NCI-H1417 treated with DMSO at 0.1 percent for 48 hours (cell line): ENCODE measurements at places on chromosomes 3 and 15.
A peak's percentile ranks its signal among the peaks of the same experiment; 100 is the strongest.

GRCh38 chr3:71006810-71007785 is 576.4 kb downstream of the FOXP1 start:
- no peak for DNase-seq

DNA sequence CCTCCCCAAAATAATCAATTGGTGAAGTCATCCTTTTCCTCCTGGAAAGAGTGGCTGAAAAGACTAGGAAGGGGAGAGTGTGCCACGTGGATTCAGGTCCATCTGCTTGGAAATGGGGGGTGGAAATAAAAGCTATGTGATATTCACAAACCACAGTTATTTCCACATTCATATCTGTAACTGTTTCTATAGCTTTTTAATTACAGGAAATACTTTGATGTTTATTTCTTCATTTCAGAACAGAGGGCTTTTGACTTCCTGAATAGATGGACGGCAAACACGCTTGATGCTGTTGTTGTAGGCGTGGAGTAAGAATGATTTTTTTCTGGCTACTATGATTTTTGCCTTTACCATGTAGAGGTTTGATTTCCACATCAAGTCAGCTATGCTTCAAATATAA is 10.1 kb downstream of the AADACL2 start:
- DNase-seq: no peak

DNA sequence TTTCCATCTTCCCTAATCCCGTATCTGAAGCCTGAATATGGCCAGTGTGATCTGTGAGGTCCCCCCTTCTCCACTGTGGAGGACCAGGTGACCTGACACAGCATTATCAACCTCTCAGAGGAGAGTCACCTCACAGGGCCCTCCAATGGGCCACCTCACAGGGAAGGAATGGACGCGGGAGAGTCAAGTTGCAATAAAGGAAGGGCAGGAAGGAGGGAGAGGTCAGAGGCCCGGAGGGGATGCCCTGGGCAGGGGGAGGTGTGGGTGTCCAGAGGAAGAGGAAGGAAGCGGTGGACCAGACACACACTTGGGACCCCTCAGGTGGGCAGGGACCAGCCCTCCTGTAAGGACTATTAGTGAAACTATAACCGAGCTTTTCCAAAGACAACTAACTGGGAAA is 14.6 kb upstream of the LRRC15 start:
- DNase-seq: no peak

DNA sequence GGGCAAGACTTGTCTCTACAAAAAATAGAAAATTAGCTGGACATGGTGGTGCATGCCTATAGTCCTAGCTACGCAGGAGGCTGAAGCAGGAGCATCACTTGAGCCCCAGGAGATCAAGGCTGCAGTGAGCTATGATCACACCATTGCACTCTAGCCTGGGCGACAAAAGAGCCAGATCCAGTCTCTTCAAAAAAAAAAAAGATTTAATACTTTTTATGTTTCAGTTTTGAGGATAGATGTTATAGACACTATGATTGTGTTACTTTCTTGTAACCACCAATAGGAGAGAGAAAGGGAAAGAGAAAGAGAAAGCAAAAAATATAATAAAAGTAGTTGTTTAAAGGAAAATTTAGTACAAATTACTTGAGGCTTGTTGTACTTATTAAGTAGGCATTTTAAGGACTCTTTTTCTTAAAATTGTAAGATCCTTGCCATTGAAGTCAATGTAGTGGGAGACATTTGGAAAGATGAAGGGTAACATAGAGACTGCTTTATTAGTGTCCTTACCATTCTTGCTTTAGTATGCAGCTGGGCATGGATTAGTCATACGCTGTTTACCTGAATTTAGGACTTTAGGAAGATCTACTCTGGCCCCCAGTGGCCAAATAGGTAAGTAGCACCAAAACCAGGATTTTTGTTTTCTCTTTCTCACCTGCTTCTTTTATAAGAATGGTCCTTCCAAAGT is 35.1 kb upstream of the ZDHHC23 start:
- DNase-seq: no peak

DNA sequence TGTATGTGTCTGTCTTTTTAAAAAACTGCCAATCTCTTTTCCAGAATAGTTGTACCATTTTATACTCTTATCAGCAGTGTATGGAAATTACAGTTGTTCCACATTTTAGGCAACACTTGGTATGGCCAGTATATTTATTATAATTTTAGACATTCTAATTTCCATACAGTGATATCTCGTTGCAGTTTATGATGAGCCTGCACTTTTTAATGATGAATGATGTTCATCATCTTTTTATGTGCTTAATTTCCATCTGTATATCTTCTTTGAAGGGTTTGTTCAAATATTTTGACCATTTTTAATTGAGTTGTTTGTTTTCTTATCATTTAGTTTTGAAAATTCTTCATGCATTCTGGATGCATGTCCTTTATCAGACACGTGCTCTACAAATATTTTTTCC is 57.0 kb upstream of the UBE2E2 start:
- DNase-seq: no peak

DNA sequence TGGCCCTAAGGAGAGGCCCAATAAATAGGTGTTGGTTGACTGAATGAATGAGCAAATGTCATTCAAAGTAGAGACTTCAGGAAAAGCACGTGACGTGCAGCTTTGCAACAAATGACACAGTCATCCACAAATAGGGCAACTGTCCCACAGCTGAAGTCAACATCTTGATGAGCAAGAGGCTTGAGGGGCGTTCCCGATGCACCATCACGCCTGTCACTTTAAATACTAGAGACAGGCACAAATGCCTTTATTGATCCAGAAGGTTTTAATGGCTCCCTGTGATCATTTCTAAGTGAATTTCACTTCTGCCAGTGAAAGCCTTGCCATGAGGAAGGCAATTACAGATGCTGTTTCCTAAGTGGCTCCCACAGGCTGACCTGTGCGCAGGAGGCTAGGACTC is 43.6 kb downstream of the ABTB1 start:
- DNase-seq: no peak

DNA sequence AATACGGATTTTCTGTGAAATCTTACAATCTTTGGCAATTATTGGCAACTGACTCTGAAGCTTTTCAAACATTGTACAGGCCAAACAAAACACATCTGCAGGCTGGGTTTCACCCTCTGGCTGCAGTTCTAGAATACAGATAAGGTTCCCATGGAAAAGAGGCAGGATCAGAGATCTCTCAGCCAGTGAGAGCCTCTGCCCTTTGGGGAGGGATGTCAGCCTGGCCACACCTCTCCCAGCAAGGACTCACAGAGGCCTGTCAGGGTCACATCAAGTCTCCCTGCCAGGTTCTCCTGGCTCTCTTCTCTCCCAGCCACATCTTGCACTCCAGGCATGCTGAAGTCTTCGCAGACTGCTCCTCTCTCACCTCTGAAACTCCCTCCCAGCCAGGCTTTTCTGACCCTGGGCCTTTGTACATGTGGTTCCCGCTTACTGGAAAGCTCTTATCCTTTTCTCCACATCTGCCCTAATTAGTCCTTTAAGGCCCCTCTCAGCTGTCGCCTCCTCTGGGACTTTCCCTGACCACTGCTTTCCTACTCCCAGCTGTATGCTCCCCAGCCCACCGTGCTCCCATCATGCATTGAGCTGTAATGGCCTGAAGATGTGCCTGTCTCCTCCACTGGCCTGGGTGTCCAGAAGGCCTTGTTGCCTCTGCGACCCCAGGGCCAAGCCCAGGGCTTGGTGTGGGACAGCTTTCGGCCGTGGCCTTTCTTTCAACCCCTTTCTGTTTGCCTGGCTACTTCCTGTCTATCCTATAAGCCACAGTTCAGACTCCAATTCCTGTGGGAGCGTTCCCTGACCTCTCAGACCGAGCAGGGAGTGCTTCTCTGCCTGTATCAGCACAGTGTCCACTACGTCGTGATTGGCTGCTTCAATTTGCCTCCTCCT is 4.3 kb downstream of the RBP1 start:
- DNase-seq: no peak

- no peak for DNase-seq
These were observed 91.4 kb upstream of the TNFSF10 start for GRCh38 chr3:172614340-172615274.

GRCh38 chr15:25691544-25692430 is 171.3 kb downstream of the ATP10A start:
- no peak for DNase-seq

- DNase-seq: no peak
These were observed 176.3 kb upstream of the ROPN1 start for GRCh38 chr3:124168271-124168670.

DNA sequence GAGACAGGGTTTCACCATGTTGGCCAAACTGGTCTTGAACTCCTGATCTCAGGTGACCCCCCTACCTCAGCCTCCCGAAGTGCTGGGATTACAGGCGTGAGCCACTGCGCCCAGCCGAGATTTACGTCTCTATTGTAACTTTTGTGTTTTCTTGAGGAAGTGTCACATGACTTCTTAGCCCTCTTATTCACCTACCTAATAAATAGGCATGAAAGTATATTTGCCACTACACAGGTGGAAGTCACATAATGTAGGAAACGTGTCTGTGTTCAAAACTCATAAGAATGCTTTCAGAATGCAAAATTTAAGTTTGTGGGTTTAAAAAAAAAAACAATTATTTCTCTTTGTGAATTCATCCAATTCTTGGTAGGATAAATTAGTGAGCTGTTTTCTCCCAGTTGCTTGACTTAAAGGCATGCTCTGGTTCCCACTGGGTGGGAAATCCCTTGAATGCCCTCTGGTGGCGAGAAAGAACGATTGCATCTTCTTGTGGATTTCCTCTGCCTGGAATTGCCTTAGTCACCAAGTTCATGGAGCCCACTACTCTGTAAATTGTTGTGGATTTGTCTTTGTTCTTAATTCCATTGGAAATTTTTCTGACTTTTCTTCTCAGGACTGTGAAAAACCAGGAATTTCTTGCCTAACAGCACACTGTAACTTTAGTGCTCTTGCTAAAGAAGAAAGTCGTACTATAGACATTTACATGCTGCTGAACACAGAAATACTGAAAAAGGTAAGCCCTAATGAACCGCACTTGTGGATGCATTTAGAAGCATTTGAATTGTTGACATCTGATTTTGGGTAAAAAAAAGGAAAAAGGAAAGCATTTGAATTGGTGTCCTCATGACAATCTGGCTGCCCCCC is 82.2 kb upstream of the CTDSPL start:
- DNase-seq: no peak

DNA sequence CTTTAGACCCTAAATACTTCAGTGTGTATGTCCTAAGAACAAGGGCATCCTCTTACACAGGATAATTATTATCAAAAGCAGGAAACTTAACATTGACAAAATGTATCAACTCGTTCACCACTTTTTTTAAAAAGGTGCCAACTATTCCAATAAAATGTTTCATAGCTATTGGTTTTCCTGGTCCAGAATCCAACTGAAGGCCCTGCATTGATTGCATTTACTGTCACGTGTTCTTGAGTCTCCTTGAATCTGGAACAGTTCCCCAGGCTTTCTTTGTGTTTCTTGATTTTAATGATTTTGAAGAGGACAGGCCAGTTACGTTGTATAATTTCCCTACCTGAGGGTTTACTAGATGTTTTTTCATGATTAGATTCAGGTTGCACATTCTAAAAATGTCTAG is 94.6 kb upstream of the ARHGEF3 start:
- DNase-seq: no peak

- DNase-seq: no peak
These were observed 152.6 kb upstream of the GBE1 start for GRCh38 chr3:81913886-81914663.

- DNase-seq: no peak
These were observed 121.8 kb downstream of the ADAMTSL3 start for GRCh38 chr15:83775738-83776137.

DNA sequence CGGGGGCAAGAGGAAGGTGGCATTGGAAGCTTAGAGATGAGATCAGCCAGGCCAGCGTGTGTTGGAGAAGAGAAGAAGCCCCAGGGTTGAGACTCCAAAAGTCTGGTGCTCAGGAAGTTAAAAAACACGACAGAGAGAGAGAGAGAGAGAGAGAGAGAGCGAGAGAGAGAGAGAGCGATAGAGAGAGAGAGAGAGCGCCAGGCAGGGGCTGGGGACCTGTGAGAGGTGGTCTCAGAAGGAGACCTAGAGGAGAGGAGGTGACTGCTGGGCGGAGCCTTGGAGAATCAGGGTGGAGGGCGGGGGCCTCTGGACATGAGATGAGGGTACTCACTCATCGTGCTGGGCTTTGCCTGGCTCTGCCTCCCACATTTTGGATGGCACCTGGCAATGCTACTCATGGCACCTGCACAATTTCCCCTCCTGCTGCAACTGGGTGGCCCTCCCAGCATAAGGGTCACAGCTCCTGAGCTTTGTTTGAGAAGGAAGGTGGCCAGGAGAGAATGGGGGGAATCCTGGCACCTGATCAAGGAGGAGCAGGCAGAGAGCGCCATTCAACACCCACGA is 51.0 kb downstream of the FBLN2 start:
- no peak for DNase-seq

DNA sequence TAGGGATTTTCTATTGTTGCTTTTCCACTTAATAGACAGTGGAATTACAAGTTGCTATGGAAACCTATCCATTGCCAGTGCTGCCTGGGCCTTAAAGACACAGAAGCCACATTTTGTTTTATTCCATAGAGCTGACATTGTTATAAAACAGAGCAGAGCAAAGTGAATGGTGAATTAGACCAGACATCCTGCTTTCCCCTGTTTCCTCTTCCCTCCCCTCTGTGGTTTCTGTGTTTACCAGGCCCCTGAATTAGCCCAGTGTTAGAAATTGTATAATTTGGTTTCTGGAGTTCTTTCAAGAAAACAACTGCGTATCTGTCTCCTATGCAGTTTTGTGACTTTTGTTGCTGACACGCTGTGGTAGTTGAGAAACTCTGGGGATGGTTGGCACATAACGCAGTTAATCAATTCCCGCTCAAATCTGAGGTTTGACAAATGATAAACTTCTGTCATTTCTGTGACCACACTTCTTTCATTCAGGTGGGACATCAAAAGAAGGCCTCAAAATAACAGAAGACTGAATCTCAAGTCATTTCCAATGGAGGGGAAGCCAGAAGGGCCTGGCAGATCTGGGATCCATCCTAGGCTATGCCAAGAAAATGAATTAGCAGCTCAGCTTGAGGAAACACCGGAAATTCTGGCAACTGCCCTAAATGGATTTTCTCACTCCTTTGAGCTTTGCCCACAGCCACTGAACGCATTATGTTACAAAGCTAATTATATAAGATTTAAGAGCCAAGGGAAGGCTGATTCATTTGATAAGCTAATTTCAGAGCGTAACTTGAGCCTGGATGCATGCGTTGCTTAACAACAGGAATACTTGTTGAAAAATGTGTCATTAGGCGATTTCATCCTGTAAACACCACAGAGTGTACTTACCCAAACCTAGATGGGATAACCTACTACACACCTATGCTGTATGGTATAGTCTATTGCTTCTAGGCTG is 46.9 kb downstream of the NR1D2 start:
- peak; percentile 9 for DNase-seq

DNA sequence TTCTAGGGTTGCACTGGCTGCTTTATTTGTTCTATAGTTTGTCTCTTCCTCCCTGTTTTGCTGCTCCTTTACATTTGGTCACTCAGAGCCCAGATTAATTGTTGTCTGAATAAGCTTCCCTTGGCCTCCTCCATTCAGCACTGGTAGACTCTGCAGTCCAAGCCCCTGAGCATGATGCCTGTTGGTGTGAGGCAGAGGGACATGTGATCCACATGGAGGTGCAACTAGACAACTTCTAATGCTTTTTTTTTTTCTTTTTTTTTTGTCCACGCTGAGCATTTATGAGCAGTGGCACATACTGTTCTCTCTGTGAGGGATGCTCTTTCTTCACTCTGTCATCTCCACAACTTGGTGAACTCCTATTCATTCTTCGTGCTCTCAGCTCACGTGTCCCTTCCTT is 167.3 kb upstream of the TBC1D5 start:
- DNase-seq: no peak

- DNase-seq: no peak
These were observed 152.2 kb downstream of the ALCAM start for GRCh38 chr3:105518806-105519418.
